ENCODE measurements at places on chromosomes 4 and X.

- DNase-seq, result no peak
Measured at GRCh38 chr4:122863639-122864038, 37.0 kb downstream of the FGF2 start.

GRCh38 chrX:91414713-91415112 lies 19.9 kb upstream of the PABPC5 start:
- DNase-seq, result no peak

GRCh38 chrX:26470941-26471340 lies 255.0 kb downstream of the MAGEB5 start:
- no peak for DNase-seq

DNA sequence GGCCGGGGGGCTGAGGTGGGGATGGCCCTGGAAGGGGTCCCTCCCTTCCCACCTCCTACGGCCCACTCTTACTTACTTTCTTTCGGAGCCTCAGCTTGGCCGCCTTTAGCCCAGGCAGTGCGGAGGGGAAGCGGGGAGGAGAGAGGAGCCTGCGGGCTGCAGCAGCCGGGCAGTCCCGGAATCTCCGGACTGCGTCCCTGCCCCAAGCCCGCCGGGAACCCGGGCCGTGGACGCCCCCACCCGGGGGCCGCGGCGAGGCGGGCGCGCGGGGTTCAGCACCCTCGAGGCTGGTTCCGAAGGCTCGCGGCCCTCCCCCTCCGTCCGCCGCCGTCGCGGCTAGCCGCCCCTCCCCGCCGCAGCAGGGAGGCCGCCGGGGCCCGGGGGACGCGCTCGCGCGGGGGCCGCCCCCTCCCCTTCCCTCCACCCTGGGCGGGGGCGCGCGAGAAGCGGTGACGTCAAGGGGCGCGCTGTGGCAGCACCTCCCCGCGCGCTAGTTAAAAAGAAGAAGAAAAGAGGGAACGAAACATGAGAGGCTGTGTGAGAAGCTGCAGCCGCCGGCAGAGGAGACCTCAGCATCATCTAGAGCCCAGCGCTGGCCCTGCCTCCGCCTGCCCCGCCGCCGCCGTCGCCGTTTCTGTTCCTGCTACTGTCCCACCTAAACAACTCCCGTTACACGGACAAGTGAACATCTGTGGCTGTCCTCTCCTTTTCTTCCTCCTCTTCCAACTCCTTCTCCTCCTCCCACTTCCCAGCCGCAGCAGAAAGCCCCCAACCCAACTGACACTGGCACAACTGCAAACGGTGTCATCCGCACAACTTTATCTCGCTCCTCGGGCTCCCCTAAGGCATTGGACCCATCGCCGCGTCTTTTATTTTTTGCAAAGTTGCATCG lies at the start of gene HHIP:
TSS of gene HHIP (plus strand) at position 526 of the 892 bp plus-strand sequence. CDS start 520 bp downstream, outside the sequence.
- no peak for DNase-seq

GRCh38 chr4:110418641-110419040 lies 57.3 kb upstream of the ENPEP start:
- DNase-seq, result no peak

DNA sequence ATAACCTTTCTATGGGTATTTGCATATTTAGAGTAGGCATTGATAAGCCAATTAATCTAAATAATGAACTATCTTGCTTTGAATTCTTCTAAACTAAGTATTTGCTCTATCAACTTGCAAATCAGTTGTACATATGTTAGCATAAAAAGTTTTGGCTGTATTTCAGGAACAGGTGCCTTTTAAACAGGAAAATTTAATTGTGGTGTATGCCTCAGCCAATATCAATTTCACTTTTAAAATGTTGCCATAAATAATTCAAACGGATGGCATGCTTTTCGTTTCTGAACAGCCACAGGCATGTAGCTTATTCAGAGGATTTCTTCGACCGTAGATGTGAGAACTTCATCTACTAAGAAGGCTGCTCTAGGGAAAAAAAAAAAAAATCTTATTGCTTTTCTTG lies 99.9 kb downstream of the DCLK2 start:
- no peak for DNase-seq

GRCh38 chrX:4179031-4179430 lies 465.6 kb upstream of the PRKX start:
- DNase-seq, result no peak
